ENCODE measurements at places on chromosomes 5 and 9.

GRCh38 chr5:169875091-169875728 is 105.1 kb downstream of the INSYN2B start:
- no peak for DNase-seq

DNA sequence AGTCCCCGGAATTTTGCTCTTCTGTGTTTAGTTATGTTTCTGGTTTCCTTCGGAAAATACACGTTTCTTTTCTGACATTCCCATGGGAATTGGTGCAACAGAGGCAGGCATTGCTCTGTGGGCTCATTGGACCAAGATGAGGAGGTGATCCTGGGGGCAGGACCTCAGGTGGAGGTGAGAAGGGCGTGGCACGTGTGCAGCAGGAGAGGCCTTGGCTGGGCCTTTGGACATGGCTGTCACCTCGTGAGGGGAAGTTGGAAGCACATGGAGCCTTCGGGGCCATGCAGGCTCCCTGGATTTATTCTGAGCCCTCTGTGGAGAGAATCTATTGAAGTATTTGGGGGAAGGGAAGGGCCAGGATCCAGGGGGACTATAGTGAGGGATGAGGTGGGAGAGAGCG is 44.5 kb downstream of the WNK2 start:
- no peak for DNase-seq

DNA sequence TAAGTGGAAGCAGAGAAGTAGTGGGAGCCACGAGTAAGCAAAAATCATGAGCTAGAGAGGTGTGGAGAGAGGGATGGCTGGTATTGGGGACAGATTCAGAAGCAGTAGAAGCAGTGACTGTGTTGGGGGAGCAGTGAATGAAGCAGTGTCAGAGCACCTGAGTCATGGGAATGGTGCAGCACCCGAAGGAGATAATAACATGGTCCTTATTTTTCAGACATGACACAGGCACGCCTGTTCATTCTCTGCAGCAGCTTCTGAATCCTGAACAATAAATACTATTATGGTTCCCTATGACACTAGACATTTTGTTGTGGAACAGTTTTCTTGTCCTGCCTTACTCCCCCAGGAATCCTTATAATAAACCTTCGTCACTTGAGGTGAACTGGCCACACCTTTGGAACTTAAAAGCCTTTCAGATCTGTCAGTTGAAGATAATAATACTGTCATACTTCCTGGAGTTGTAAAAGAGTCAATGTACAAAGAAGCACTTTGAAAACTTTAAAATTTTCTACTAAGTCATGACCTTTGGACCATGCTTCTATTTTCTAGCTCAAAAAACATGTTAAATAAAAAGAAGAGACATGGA is 7.0 kb upstream of the RASA1 start:
- DNase-seq = no peak

GRCh38 chr5:119166026-119166425 is 95.1 kb downstream of the DMXL1 start:
- no peak for DNase-seq

DNA sequence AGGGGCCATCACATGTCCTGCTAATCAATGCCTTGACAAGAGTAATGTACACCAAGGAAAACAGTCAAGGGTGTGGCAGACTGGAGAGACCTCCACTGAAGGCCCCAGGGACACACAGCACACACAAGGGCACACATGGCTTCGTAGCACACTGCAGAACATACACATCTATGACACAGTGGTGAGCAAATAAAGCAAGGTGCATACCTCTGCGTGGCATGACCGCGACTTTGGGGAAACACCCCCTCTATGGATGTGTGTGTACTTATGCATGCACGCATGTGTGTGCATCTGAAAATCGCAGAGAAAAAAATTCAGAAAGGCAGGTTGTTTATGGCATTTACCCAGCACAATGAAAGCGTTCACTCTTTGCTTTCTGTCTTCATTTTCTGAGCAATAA is 20.5 kb downstream of the SEMA4D start:
- no peak for DNase-seq

GRCh38 chr5:80713631-80714030 is 58.8 kb upstream of the DHFR start:
- no peak for DNase-seq

DNA sequence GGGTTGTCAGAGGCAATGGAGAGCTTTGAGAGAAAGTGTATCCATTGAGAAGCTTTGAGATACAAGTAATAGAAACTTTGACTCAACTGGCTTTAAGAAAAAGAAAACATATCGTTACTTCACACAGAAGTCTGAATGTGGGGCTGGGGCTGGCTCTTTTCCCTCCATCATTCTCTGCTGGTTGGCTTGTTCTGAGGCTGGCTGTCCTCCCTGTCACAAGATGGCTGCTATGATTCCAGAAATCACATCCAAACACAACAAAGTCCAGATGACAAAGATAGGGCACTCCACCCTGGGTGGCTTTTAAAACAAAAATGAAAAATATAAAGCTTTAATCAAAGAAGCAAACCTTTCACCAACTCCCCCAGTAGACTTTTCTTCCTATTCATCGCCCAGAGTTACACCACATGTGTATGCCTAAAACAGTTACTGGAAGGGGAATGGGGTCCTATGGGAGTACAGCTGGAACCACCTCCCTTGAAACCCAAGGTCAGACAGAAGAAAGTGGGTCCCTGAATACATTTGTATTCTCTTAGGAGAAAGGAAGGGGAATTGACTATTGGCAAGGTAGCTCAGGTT is 284.3 kb downstream of the GAS1 start:
- DNase-seq = no peak

GRCh38 chr9:116163293-116164055 is 9.9 kb downstream of the PAPPA start:
- no peak for DNase-seq

GRCh38 chr5:159065135-159065534 is 34.6 kb downstream of the EBF1 start:
- DNase-seq = no peak

DNA sequence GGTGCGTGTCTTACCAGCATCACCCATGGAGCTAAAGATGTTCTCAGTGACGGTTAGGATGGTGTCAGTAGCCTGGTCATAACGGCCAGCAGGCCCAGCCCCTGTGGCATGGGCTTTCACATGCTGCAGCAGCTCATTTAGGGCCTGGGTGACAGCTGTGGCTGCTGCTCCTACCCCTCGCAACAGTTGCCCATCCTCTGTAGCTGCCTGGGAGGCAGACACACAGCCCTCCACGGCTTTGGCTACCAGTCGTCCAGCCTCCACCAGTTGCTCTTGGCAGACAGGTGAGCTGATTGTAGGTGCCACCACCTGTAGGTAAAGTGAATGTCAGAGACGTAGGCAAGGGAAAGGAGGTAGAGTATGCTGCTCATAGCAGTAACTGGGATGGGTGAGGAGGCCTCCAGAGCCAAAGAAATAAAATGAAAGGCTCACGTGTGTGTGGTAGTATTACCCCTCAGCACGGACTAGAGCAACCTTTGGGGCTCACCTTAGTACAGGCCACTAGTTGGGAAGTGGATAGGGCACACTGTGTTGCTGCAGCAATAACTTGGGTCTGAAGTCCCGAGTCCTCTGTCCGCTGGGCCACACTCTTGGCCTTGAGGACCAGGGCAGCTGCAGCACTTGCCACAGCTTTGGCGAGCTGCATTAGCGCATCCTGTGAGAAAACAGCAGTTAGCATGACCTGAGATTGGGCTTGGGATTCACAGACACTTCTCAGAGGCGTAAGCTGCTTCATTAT is 14.7 kb downstream of the TLN1 start:
- DNase-seq = no peak

DNA sequence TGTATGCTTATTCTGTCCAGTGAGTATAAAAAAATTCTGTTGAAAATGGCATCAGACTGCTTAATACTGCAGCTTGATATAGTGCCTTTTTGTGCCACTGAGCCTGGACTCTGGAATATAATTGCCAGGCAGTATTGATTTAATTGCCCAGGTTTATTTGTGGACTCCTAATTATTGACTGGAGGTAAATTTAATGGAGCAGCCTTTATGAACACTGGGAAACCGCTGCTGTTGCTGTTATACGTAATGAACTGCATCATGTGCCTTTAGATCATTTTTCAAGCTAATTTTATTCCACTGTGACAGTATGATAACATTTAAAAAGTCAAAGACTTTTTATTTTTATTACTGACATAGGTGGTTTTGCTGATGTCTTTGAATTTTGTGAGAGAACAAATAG is 90.2 kb upstream of the SH3GL2 start:
- no peak for DNase-seq

GRCh38 chr9:124551472-124552272 is 44.5 kb upstream of the NR5A1 start:
- peak; percentile 66 for DNase-seq

GRCh38 chr9:3244963-3245653 is 280.7 kb downstream of the RFX3 start:
- no peak for DNase-seq

DNA sequence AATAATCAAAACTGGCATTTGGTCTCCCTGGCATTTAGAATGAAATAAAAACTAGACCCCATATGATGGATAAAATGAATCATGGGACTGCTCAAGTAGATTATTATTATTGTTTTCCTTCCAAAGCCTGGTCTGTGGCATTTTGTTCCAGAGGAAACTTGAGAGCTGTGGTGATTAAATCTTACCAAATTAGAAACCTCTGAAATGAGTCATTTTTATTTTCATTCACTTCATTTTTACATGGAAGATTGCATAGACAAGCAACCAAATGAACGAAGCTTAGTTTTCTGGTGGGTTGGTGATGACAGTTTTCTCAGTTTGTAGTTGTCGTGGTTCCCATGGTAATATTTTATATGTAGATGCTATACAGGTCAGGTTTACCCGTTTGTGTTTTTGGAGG is 23.4 kb downstream of the PAM start:
- no peak for DNase-seq

DNA sequence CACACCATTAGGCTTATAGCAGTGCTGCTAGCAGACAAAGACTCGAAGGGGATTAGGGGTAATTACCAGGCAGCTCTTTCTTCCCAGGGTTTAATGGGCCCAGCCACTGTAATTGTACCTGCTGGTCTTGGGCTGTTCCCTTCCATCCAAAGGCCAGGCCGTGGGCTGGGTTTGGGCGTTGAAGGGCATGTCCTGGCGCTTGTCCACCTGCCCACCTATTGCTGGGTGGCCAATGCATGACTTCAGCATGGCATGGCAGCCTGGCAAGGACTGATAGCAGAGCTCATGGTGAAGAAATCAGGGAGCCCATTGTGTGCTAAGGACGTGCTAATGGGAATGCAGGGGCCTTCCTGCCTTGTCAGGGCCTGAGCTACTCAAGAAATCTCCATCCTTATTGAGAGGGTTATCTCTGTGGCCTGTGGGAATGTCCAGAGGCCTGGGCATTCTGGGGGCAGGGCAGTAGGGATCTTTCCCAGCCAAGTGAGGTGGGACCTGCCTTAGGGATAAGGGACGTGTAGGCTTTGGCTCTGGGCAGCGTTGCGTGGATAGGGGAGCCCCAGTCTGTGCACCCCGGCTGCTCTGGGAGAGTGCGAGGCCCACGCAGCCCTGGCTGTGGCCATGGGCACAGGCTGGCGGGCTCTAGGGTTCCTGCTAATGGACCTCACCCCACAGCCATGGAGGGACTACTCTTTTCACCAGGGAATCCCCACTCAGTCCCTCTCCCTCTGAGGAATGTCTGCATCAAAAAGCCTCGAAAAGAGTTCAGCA is 116.1 kb upstream of the PITX1 start:
- DNase-seq = no peak

- DNase-seq = no peak
Observed at GRCh38 chr5:145829708-145830361, 5.3 kb downstream of the PRELID2 start.

GRCh38 chr9:93646640-93647178 is 70.3 kb downstream of the PHF2 start:
- DNase-seq = no peak

DNA sequence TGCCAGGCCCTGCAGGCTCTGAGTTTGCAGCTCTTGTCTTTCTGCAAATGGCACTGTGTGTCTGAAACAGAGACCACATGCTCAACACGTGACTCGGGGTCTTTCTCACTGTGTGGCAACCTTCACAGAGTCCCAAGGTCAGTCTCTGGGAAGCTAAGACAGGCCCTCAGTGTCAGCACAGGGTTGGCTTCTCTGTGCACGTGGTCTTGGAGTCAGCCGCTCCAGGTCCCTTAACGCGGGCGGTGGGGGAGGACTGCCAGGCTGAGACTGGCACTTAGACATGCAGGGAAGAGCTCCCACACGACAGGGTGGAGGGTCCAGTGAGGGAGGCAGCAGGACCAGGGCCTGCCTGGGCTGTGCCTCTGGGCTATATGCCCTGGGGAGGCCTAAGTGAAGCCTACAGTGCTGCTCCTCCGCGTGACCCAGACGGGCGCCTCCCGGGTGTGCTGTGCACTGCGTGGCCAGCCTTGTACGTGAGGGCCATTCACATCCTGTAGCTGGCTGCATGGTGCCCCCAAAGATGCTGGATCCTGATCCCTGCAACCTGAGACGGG is 76.8 kb downstream of the ADAMTS2 start:
- DNase-seq = no peak

- peak; percentile 58 for DNase-seq
Observed at GRCh38 chr9:100011062-100011681, 87.6 kb downstream of the ERP44 start.

GRCh38 chr5:149711338-149711737 is 18.8 kb upstream of the PPARGC1B start:
- DNase-seq = no peak

DNA sequence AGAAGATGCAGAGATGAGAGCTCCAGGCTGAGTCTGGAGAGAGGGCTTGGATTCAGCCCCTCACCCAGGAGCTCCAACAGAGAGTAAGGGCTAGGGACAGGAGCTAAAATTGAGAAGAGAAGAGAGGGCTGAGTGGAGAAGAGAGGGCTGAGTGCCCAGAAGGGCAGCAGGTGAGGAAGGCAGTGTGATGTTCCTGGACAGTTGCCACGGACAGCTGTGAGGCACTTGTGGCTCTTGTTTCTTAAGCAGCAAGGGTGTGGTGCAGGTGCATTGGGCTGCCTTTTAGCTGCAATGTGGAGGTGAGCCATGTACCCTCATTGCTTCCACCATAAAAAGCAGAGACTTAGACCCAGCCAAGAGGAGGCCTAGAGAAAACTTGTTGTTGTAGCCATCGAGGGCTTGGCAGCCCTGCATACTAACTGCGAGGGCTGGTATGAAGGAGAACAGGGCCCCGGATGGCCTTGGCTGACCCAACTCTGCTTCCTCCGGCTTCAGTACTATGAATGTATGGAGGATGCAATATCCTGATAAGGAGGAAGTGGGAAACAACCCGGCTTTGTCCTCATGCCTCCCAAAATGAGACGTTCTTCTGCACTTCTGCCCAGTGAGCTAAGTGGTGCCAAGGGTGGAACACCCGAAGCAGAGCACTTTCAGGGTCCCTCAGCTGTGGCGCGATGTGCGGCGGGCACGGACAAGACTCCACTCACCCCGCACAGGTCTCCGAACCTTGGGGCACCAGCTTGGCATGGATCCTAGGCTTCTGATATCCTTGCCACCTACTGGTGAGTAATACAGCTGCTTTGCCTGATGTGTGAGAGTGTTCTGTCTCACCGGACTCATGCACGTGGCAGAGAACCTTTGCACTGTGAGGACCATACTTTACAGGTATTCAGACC is 65.2 kb downstream of the LRRC70 start:
- DNase-seq = no peak

GRCh38 chr9:31908891-31909480 is 475.5 kb upstream of the ACO1 start:
- DNase-seq = no peak

GRCh38 chr5:165333623-165334022 is 1828.2 kb downstream of the MAT2B start:
- DNase-seq = no peak

- peak; percentile 46 for DNase-seq
Observed at GRCh38 chr5:61329550-61330128, 2.4 kb upstream of the ZSWIM6 start.

Measured in ACHN (cell line).